ENCODE measurements at places on chromosomes 16 and 17.
A peak's percentile ranks its signal among the peaks of the same experiment; 100 is the strongest.

- DNase-seq = peak; percentile 66
Measured at GRCh38 chr16:4123616-4124300, 7.5 kb upstream of the ADCY9 start.

GRCh38 chr16:12784076-12784475 is 19.6 kb downstream of the CPPED1 start:
- peak; percentile 13 for DNase-seq

DNA sequence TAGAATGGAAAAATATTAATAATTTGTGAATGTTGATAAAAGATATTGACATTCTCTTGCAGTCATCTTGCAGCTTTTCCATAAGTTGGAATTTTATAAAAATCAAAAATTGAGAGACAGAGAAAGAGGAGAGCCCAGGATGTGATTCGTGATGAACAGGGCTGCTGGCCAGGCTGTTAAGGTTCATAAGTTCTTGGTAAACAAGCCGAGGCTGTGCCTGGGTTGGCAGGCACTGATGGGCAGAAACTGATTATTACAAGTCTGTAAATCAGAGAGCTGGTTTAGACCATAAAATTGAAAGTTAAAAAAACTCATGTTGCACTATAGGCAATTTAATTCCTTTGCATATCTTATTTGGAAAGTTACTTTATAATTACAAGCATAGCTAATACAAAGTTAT is 533.7 kb downstream of the HAPSTR1 start:
- DNase-seq = no peak

- no peak for DNase-seq
Measured at GRCh38 chr17:39578272-39578671, 29.4 kb downstream of the NEUROD2 start.

All from RPMI7951 (cell line).